ENCODE measurements at places on chromosomes 1 and 21.

DNA sequence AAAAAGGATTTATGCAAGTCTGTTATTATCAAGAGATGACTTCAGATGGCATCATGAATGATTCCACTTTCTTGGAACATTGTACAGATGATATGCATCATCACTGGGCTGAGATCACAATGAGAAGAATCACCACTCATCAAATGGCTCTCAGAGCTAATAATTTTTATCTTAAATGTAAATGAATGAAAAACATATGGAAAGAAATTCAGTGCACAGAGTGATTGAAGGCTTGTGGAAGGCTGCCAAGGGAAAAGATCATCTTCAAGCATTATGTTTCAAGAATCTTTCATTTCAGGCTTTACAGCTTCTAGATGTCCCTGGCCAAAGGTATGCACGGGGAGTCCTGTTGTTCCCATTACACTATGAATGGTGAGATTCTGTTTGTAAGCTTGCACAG, 955.7 kb downstream of the TTLL7 start:
- no peak for DNase-seq

DNA sequence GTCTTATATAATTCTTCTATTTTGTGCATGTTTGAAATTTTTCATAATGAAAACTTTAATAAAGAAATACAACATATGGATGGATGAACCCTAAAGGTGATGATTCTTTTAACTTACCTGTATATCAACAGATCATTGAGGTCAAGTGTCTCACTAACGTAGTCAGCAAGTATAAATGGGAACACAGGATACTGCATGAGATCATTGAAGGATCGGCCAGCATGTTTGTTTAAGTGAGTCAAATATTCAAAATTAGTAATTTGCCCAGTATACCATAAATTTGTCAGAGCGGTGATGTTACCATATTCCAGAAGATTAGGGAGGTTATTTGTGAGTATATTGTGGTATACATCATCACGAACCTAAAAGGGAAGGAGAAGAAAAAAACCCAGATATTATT, 71.0 kb upstream of the GNG4 start:
- DNase-seq = peak; percentile 69

DNA sequence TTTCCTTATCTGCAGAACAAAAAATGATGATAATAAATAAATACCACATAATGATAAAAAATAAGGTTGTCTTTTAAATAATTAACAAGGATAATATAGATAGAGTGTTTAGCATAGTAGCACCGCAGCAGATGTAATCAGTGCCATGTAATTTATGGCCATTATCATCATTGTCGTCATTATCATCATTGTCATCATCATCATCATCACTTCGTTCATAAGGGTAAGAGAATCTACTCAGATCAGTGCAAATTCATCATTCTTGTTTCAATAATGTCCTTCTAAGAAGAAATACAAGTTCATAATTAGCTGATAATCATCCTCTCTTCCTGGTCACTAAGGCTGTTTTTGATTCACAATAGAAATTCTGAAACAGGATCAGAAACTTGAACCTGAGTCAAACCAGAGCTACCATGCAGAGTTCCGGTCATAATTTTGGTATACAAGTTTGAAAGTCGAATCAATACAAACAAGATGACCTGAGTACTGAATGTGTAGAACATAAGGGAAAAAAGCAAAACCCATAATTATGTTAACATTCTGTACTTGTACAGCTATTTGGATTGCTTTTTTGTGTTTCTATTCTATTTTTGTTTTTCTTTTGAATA, 172.0 kb downstream of the LRRC40 start:
- DNase-seq = no peak

- no peak for DNase-seq
Measured at GRCh38 chr1:176540428-176540827, 77.5 kb downstream of the PAPPA2 start.

GRCh38 chr1:50873458-50874187, 86.4 kb downstream of the FAF1 start:
- DNase-seq = peak; percentile 56

GRCh38 chr1:77511440-77511840, 171.0 kb downstream of the ZZZ3 start:
- DNase-seq = peak; percentile 97

DNA sequence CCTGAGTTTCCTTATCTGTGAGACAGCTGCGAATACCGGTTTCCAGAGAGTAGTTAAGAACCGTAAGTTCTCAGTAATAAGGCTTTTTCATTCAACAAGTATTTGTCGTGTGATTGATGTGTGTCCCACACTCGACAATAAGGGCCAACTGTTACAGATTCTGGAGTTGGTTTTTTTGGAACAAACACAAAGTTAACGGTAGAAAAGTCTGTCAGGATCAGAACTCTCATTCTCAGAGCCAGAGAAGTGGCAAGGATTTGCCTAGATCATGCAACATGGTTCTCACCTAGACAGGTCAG, 837 bp downstream of the NUDC start:
- DNase-seq = no peak

GRCh38 chr1:206834711-206835110, 30.7 kb upstream of the IL20 start:
- peak; percentile 58 for DNase-seq

- no peak for DNase-seq
Measured at GRCh38 chr1:84429231-84429630, 30.9 kb downstream of the DNASE2B start.

Data from fibroblast of skin of back (primary cell).